ENCODE measurements at places on chromosomes 2 and 18. TPM values are rescaled to one million over a fixed set of nuclear protein-coding genes. Genes with fewer than 3 reads are reported as not detected.
A peak's percentile ranks its signal among the peaks of the same experiment; 100 is the strongest.

- peak; percentile 68 for DNase-seq
Observed at GRCh38 chr2:197255543-197255942, 55.0 kb downstream of the ANKRD44 start.

DNA sequence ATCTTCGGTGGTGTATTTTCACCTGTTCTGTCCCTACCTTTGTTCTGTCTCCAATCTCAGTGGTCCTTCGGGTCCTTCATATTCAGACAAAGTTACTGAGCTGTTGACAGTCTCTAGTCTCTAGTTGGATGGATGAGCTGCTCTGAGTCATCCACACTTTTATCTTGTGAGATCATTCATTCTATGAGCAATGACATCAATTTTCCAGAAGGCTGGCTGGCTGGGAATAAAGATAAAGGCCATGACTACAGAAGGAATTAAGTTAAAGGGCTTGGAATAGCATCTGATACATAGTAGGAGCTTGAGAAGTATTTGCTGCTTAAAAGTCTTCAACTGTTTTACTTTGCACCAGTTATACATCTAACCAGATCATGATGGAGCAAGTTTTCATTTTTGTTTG lies 43.1 kb upstream of the SLC39A10 start:
- DNase-seq: no peak

GRCh38 chr2:149931486-149931885 lies 343.9 kb upstream of the MMADHC start:
- no peak for DNase-seq

DNA sequence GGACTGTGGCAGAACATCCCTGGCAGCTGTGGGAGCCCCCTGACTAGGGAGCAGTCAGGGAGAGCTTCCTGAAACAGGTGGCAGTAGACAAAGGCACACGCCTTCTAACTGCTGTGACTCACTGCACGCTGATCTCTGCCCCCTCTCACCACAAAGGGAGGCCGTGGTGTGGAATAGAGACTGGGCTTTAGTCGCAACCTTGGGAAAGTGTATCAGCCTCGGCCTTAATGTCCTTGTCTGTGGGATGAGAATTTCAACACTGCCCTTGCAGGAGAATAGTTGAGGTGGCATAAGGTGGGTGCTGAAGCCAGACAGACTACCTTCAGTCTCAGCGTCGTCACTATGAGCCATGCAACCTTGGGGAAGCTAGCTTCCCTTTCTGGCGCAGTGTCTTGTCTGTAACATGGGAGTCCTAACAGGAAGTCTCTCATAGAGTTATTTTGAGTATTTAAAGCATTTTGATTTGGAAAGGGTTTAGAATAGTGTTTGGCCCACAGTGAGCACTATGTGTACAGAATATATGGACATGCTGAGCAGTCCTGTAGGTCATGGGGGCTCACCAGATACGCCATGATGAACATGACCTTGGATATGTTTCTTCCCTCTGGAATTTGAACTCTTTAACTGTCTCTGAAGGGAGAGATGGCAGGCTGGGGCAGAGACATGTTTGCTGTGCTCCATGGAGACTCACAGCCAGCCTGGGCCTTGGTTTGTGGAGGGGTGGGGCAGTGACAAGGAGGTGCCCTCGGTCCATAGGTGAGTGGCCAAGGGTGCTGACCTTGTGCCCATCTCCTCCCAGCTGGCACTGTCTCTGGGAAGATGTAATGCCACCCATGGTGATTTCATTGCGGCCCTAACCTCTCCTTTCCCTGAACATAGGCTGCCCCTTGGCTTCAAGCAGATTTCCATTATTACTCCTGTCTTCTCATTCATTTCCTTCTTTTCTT lies 29.5 kb upstream of the SMAD7 start:
- DNase-seq: no peak

DNA sequence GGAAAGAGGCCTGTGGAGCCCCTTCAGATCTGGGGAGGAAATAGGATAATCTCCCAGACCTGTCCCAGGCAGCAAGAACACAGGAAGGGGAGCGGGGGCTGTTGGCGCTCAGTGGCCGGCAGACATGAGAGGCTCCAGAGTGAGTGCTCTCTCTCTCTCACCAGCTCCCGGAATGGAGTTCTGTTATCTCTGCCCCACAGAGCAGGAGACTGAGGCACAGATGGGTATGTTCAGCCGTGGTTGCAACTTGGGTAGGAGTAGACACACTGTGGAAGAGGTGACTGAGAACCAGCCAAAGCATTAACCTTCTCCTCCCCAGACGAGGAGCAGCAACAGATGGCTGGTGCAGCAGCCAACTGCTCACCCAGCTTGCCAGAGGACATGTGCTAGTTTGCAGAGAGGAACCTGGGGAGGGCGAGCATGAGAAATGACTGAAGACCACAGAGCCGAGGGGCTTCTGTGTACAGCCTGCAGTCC lies 82.0 kb downstream of the NRP2 start:
- no peak for DNase-seq

GRCh38 chr2:141482697-141483096 lies 648.1 kb downstream of the LRP1B start:
- no peak for DNase-seq

DNA sequence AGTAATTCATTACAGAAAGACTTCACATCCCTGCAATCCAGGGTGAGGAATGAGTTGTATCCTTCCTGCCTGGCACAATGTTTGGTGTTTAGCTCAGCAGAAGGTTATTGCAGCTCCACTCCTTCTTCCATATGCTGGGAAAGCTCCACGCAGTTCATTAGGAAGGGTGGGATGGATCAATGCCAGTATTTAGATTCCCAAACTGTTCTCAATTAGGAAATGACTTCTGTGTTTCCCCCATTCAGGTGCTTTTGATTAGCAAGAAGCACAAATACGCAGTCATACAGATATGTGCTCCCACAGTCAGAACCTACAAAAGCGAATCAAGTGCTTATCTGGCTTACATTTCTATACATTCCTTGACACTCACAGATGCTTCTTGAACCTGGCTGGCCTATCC lies 340.6 kb downstream of the NYAP2 start:
- DNase-seq: no peak

DNA sequence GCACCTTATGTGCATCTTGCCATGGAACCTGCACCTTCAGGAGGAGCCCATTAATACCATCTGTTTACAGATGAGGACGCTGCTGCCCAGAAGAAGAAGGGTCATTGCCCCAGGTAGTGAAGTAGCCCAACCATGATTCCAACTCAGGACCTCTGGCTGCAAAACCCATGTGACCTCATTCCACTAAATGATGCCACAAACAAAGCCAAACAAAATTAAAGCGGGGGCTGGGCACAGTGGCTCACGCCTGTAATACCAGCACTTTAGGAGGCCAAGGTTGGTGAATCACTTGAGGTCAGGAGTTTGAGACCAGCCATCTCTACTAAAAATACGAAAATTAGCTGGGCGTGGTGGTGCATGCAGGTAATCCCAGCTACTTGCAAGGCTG lies 202.1 kb downstream of the EIPR1 start:
- no peak for DNase-seq

- no peak for DNase-seq
Observed at GRCh38 chr2:28906376-28906775, 11.9 kb downstream of the WDR43 start.

DNA sequence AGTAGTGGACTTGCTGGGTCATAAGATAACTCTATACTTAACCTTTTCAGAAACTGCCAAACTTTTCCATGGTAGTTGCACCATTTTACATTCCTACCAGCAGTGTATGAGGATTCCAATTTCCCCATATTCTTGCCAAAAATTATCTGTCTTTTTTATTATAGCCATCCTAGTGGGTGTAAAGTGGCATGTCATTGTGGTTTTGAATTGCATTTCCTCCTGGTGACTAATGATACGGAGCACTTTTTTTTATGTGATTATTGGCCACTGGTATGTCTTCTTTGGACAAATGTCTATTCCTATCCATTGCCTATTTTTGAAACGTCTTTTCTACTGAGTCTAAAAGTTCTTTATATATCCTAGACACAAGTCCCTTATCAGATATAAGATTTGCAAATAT lies 44.3 kb downstream of the CACNB4 start:
- DNase-seq: no peak

DNA sequence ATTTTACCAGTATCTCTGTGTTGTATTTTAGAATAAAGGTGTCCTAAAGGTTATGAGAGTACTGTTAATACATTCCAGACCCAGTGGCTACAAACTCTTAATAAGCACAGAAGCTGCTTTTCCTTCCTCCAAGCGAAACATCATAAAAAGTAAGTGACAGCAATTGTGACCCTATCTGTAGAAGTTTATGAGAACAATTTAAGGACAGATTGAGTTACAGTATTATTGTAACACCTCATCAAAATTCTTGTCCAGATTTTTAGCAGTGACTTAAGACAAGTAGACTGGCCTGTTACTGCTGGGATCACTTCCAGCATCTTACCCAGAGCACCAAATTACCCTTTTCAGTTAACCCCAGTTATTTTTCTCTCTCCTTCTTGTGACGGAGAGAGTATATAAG lies 154.6 kb downstream of the ERBB4 start:
- no peak for DNase-seq

DNA sequence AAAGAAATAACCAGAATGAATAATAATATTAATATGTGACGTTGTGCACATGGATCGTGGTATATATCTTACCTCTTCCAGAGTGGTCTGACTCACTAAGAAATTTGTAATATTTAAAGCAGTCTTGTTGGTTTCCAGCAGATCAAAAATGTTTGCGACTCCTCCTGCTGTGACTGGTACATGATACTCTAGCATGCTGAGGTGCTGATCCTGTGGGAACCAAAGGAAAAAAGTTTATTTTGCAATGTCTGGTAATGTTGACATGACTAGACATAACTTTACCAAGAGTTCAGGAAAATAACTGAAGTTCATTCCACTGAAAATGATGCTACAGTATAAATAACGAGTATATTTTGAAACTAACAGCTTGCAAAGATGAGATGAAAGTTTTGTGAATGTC lies 124.5 kb upstream of the BARD1 start:
- DNase-seq: no peak

DNA sequence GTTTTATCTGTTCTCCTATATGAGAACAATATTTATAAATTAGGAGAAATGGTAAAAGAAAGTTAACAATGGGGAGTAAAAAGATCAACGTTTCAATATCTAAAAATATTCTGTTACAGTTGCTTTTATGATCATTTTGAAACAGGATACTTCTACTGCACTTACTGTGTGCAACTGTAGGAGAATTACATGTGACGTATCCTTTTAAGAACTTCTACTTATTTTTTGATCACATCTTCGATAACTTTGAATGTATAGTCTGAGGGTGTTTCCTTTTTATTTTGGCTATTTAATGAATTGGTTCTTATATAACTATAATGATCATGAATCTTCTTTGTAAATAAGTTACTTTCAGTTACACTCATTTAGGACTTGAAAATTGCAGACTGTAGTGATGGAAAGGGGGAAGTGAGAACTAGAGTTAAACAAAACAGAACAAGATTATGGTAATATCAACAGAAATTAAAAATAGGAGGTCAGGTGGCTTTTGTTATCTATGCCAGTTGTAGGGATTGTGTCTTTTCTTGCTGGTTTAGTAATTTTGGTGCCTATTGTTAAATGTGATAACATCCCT lies 109.9 kb downstream of the MSTN start:
- DNase-seq: no peak

- DNase-seq: no peak
Observed at GRCh38 chr18:24657444-24657842, 197.0 kb downstream of the HRH4 start.

- no peak for DNase-seq
Observed at GRCh38 chr2:122471753-122472152, 716.3 kb downstream of the TSN start.

GRCh38 chr2:178756843-178757242 lies 50.4 kb downstream of the TTN start:
- DNase-seq: no peak

DNA sequence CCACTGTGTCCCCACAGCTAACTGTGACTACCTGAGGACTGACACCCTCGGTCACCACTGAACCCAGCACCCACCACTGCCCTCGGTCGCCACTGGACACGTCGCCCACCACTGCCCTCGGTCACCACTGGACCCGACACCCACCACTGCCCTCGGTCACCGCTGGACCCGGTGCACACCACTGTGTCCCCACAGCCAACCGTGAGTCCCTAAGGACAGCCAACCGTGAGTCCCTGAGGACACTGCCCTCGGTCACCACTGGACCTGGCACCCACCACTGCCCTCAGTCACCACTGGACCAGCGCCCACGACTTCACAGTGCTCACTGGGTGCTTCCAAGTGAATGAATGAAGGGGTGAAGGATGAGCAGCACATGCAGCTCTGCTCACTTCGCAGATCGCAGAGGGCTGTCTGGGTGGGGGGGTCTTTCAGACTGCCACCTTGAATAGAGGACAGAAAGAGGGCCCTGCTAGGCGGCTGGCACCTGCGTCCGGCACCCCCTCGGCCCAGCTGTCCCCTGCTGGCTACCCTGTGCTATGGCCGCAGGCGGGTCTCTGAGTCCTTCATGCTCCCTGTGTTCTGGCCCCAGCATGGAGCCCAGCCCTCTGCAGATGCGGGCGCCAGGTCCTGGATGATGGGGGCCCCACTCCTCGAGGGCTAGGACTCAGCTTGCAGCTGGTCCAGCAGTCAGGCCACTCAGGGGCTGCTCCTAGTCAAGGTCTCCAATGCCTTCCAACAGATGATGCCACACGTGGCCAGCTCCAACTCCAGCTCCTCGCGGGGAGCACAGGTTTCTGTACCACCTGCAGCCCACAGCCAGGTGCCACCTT lies 51.4 kb upstream of the GPC1 start:
- DNase-seq: no peak

DNA sequence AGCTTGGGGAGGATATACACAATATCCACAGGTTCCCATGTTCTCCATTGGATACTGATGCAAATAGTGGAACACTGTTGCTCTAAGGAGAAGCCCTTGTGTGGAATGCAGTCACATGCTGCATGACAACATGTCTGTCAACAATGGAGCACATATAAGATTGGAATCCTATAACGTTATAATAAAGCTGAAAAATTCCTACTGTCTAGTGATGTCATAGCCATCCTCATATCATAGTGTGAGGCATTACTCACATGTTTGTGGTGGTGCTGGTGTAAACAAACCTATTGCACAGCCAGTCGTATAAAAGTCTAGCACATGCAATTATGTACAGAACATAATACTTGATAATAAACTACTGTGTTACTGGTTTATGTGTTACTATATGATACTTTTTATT lies 394.7 kb downstream of the FBXO15 start:
- DNase-seq: no peak

Gene PPP1CB
- 395 TPM for total RNA-seq

Gene ZBTB7C
- 52.1 TPM for total RNA-seq

Gene RIT2
- total RNA-seq: not detected

Gene PHOSPHO2
- 7.4 TPM for total RNA-seq

Gene VRK2
- 20.9 TPM for total RNA-seq

Gene OXER1
- total RNA-seq: 2.9 TPM

Gene SLC14A1
- total RNA-seq: 1.0 TPM

Gene C1QL2
- total RNA-seq: not detected

Gene LONRF2
- total RNA-seq: 0.21 TPM

Gene TMEM150A
- 10.8 TPM for total RNA-seq

Gene NAT8
- 0.73 TPM for total RNA-seq

Gene KCNE4
- total RNA-seq: 0.89 TPM

Gene RRM2
- 40.0 TPM for total RNA-seq

Measured in left colon (tissue), 2 donors.